ENCODE measurements at places on chromosomes 6 and 20.

DNA sequence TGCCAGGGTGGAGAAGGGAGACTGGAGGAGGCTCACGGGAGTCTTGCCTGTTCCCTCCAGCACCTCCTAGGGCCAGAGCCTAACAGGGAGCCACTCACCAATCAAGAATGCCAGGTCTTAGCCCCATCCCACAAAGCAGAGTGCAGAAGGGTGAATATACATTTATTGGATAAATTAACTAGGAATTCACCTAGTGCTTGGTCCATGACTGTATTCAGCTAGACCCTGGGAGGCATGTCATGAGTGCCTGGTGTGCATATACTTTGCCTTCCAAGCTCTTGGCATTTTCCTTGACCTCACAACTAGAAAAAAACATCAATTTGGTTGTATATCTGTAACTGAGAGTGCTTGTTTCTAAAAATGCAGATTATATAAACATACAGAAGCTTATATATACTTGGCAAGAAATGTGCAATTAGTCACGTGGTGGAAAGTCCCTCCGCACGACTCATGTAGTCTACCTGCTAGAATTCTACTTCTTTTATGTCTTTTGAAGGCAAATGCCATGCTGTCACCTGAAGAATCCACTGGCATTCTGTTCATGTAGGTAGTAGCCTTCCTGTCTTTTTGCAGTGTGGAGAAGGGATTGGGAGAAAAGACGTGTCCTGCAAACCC is 991.0 kb downstream of the KIF16B start:
- no peak for DNase-seq

GRCh38 chr6:11978169-11978987 is 33.7 kb upstream of the HIVEP1 start:
- DNase-seq = no peak

DNA sequence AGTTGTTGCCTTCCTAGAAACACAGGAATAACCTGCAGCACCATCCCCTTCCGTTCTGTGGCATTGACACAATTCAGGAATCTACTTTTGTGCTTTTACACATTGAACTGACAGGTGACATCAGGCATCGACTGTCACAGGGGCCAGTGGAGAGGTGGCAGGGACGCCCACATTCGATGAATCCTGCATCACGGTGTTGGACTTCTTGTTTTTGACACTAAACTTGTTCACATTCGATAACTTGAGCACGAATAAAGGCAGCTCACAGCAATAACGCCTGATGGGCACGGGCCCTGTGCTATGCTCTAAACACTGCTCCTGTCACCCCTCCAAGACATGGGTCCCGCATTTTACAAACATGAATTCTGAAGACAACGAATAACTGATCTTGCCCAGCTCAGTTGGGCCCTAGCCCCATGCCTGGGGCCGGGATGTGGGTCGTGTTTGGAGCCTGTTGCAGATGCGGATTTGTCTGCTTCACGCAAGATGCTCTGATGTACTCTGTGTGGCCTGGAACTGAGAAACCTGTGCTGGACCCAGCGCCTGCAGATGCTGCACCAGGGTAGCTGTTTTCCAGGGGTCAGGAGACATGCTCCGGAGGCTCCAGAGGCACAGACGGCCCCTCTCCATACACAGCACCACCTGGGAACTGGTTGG is 75.7 kb downstream of the TTLL2 start:
- DNase-seq = no peak

DNA sequence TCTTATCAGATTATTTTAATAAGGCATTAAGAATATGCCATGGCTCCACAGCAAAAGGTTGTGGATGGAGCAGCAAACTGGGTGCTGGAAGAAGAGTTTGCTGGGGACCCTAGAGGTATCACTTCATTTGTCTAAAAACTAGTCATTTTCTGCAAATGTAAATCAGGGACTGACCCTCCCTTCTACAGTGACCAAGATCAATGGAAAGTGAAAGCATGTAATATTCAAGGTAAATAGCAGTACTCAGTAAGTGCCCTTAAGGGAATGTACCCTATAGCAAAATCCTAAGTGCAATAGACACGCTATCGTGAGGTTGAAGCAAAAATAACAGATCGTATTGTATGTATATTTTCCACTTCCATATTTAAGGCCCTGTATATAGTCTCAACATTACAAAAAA is 38.7 kb downstream of the TRDN start:
- no peak for DNase-seq

DNA sequence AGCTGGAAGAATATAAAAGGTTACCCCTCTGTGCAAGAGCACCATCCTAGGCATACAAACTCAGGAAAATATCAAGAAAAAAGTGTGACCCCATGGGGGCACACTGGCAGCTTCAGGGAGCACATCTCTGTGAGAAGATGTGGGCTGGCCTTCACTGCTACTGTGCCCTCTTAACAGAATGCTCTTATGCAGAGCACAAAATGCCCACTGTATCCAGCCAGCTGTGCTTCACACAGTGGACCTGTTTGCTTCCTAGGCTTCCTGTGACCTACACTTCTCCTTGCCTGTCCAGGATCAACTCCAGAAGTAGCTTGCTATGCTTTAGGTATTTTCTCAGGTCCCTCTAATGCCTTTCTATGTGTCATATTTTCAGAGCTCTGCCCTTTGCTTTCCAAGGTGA is 380.2 kb upstream of the MMS22L start:
- no peak for DNase-seq

DNA sequence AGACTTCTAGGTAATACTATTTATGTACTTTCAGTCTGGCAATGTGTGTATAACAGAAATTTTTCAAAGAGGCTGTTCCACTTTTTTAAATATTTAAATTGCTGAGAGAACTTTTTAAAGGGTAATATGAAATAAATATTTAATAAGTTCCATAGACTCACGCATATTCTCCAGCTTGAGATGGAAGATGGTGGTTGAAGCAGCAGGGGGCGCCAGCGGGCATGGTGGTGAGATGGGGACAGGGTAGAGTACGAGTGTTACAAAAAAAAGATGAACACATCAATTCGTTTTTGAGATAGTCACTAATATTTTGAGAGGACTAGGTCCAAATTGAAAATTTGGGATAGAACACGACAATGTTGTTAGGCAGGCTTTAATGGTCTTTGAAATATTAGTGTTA is 68.4 kb downstream of the RSPO3 start:
- DNase-seq = peak; percentile 22

- DNase-seq = no peak
Measured at GRCh38 chr6:6643398-6643797, 54.9 kb downstream of the LY86 start.

GRCh38 chr6:167652701-167653095 is 174.0 kb upstream of the AFDN start:
- peak; percentile 53 for DNase-seq

GRCh38 chr20:48015141-48015910 is 230.0 kb upstream of the SULF2 start:
- DNase-seq = no peak

DNA sequence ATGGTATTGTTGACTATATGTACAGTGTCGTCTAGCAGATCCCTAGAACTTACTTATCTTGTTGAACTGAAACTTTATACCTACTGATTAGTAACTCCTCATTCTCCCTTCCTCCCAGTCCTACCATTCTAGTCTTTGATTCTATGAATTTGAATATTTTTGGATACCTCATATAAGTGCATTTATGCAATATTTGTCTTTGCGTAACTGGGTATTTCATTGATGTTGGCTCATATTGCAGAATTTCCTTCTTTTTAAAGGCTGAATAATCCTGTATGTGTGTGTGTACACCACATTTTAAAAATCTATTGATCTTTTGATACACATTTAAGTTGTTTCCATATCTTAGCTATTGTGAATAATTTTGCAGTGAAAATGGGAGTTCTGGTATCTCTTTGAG is 119.9 kb downstream of the SOX4 start:
- no peak for DNase-seq

DNA sequence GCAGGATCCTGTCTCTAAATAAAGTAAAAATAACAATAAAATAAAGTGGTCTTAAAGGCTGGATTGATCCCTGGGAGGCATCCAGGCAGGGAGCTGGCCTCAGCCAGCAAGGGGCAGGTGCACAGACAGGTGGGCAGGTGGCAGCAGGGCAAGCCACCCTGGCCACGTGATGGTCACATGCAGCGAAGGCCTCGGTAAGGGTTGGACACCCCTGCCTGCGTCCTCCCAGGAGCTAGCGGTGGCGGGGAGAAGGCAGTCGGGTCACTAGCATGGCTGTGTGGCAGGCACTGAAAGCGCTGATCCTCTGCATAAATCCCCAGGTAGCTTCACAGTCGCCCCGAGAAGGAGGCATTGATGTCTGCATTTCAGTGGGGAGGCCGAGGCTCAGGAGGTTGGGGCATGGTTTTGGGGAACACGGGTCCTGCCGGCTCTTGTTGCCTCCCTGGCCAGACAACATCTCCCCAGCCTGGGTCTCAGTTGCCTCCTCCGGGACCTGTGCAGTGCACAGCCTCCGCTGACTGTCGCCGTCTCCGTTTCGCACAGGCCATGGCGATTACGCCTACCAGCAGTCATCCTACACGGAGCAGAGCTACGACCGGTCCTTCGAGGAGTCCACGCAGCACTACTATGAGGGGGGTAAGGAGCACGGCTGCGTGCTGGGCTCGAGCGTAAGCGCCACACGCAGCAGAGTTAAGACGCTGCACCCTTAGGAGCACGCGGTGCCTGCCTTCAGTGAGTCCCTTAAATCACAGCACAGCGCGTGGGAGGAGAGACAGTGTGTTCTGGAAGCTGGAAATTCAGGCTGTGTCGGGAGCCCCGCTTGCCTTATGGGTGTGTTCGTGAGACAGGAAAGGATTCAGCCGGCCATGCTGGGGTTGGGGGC is 17.7 kb upstream of the MTG2 start:
- no peak for DNase-seq

GRCh38 chr6:155542036-155542435 is 86.4 kb upstream of the NOX3 start:
- no peak for DNase-seq

GRCh38 chr20:1041845-1042390 is 39.8 kb upstream of the RSPO4 start:
- DNase-seq = no peak

DNA sequence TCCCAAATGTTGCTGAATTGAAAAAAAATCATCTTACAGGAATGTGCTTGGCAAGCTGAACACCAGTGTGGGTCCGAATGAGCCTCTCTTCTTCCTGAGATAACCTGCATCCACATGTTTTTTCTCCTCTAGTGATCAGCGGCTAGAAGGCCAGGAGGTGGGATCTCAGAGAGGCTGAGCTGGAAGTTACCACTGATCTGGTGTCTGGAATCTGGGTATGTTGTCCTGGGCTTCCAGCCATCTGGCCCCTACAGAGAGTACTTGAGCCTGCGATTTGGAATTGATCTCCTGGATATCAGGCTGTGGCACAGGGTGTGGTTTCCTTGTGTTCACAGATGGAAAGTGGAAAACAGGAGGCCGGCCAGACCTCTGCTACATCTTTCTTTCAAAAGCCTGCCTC is 35.9 kb downstream of the SULF2 start:
- no peak for DNase-seq

DNA sequence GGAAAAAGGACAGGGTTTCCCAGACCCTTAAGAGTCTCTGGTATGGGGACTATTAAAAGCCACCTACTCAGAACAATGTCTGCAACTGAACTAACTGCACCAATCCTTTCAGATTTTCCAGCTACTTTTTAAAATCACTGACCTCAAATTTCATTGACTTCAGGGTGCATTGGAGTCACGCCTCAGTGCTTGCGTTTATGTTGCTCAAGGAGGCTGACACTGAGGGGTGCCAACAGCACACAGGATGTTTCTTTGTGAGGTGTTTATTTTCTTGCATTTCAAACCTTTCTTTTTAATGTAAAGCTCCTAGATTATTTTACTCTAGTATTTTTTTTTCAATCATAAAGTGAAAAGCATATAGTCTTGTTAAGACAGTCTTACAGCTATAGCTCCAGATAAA is 402.0 kb upstream of the SLC35B3 start:
- DNase-seq = no peak

DNA sequence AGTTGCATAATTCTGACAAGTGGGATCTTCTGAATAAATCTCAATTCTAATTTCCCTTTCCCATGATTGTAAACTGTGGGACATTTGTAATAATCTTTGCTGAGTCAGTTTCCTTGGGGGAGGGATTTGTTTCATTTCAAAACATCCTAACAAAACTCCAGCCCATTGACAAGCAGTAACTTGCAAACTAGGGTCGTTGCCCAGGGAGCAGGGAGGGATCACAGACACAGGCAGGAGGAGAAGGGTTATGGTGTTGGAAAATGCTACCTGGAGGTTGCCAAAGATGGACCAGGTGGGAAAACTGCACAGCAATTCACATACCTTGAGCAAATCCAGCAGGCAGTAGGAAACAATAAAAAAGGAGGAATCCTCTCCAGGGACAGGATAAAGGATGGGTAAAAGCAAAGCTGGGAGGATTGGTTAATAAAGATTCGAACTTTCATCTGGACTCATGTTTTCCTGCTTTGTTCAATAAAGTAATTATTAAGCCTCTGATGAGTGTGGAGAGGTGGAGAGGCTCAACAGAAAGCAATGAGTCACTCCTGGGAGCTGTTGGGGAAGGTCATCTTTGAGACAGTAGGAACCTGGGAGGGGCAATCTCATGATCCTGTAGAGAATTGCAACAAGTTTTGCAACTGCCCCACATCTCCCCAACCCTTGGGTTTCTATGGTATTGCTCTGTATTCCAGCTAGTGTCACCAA is 87.3 kb upstream of the AKIRIN2 start:
- DNase-seq = peak; percentile 5

GRCh38 chr20:51862796-51863195 is 60.5 kb upstream of the SALL4 start:
- DNase-seq = peak; percentile 38

DNA sequence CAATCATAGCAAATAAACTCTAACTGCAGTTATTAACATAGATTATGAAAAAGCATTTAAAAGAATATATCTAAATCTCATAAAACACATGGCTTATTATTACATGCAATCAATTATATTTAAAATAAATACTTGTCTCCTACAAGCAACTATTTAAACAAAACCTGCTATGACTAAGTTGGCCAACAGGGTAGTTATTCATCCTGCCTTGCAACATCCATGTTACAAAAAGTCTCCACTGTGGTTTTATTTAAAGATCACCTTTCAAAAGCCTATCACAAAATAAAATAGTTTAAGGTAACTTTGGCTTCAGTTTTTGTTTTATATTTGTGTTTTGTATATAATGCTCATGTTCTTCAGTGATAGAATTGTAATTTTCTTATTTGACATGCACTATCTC is 1127.0 kb upstream of the MAP3K7 start:
- DNase-seq = no peak

DNA sequence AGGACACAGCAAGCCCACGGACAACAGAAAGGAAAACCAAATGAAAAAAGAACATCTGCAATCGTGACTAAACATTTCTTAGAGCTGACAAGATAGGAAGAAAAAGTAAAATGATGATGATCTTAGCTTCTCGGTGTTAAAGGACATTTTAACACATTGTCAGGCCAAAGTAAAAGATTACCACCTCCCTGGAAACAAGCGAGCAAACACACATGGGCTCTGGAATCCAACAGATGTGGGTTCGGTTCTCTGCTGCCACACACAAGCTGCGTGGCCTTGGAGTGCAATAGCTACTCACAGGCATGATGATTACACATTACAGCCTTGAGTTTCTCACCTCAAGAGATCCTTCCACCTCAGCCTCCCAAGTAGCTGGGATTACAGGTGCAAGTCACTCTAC is 7.5 kb upstream of the AAR2 start:
- no peak for DNase-seq

Measured in ELF-1 (cell line).